T-cell (primary cell): ENCODE measurements at places on chromosomes 5 and 9. TPM values are rescaled to one million over a fixed set of nuclear protein-coding genes. Genes with fewer than 3 reads are reported as not detected.

DNA sequence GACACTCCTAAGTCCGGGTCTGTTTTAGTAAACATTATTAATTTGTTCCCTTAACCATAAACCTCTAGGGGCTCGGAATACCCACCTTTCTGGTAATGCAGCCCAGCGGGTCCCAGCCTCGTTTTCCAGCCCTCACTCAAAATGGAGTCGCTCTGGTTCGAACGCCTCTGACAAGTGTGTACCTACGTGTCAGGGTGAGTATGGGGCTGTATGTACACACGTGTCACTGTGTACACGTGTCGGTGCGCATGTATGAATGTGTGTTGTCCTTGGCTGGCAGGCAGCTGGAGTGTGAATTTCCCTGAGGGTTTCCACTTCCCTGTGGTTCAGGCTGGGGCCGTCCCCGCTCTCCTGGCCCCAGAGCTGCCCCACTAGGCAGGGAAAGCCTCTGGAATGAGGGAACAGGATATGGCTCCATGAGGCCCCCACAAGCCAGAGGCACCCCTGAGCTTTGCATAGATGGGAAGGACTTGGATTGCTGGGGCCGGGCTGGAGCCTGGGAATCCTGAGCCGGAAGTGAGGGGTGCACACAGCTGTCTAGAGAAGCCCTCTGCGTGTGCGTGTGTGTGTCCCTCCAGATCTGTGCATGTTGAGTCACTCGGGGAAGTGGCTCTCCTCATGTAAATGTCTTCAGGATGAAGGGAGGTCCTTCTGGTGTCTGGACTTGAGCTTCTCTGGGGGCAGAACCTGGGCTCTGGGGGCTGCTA, 160.8 kb upstream of the IER5L start:
- no peak overlapping the region for H3K27ac ChIP-seq
- H3K4me3 ChIP-seq = no peak overlapping the region
- H3K36me3 ChIP-seq = no peaks in the 10 kb centered on the region

GRCh38 chr5:149878371-149878770, 66.2 kb downstream of the PDE6A start:
- peaks cover 13% of the 10 kb centered on the region for H3K27me3 ChIP-seq
- H3K36me3 ChIP-seq = no peaks in the 10 kb centered on the region
- no peak overlapping the region for H3K27ac ChIP-seq
- no peak overlapping the region for H3K4me3 ChIP-seq
- DNase-seq = no peak

GRCh38 chr9:73152543-73152844, 829 bp downstream of the ANXA1 start:
- peak overlapping the region; percentile 64 for H3K4me3 ChIP-seq
- H3K36me3 ChIP-seq = no peaks in the 10 kb centered on the region
- no peak for DNase-seq
- peaks cover 62% of the 10 kb centered on the region for H3K4me1 ChIP-seq
- H3K27me3 ChIP-seq = no peaks in the 10 kb centered on the region

DNA sequence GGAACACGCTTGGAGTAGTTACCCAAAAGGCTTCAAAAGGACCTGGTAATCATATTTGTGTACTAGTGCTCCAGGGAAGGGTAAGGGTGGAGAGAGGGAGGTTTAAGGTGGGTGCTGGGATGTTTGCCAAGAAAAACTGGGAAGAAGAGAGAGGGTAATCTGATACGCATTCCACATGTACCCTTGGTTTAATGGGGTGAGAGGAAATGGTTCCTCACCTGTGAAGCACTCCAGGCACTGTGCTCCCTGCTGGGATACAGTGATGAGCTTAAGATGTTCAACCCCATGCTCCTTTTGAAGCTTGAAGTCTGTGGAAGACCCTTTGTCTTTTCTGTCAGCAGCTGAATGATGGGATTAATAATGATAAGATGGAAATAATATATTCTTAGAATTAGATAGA, 98.4 kb downstream of the COX7C start:
- no peak overlapping the region for H3K27ac ChIP-seq
- no peaks in the 10 kb centered on the region for H3K4me1 ChIP-seq
- H3K27me3 ChIP-seq = no peaks in the 10 kb centered on the region
- no peak for DNase-seq
- no peaks in the 10 kb centered on the region for H3K36me3 ChIP-seq

GRCh38 chr5:17663182-17663581, 28.9 kb downstream of the TAF11L14 start:
- no peak for DNase-seq
- H3K36me3 ChIP-seq = no peaks in the 10 kb centered on the region
- H3K4me1 ChIP-seq = no peaks in the 10 kb centered on the region
- no peaks in the 10 kb centered on the region for H3K27me3 ChIP-seq

DNA sequence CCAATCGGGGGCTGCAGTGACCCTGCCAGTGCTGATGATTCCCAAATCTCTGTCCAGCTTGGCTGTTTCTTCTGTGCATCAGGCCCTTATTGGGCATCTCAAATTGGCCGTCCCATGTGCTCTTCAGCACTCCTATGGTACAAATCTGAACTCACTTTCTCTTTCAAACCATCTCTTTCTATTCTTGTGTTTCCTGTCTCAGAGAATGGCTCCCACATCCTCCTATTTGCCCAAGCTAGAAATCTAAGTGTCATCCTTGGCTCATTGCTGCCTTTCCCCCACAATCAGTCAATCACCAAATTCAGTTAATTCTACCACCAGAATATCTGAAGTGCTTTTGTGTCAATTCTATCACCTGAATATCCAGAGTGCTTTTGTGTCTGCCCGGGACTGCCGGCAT, 336.6 kb downstream of the CWC27 start:
- no peak overlapping the region for H3K27ac ChIP-seq
- H3K4me1 ChIP-seq = peaks cover 18% of the 10 kb centered on the region
- H3K27me3 ChIP-seq = no peaks in the 10 kb centered on the region
- H3K4me3 ChIP-seq = no peak overlapping the region
- no peak for DNase-seq
- no peaks in the 10 kb centered on the region for H3K36me3 ChIP-seq

DNA sequence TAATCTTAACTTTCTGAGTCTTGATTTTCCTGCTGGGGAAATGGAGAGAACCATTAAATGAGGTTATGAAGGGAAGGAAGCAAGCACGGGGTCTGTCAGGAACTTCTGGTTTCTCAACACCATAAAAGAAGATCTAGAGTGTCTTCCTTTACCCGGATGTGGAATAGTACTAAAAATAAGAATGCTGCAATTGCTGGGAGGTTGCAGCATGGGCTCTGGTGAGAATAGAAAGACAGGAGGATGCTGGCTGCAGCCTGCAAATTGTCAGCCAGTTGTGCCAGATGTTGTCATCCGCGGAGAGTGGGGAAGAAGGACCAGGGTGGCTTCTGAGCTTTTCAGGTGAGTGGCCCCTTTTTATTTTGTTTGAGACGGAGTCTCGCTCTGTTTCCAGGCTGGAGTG, 69.3 kb upstream of the STC2 start:
- H3K4me3 ChIP-seq = no peak overlapping the region
- DNase-seq = no peak
- H3K36me3 ChIP-seq = no peaks in the 10 kb centered on the region
- no peaks in the 10 kb centered on the region for H3K4me1 ChIP-seq
- H3K27ac ChIP-seq = no peak overlapping the region

- H3K27me3 ChIP-seq = no peaks in the 10 kb centered on the region
- H3K36me3 ChIP-seq = no peaks in the 10 kb centered on the region
- H3K27ac ChIP-seq = no peak overlapping the region
- H3K4me3 ChIP-seq = no peak overlapping the region
Measured at GRCh38 chr5:92505145-92505544, 1075.9 kb downstream of the NR2F1-AS1 start.

DNA sequence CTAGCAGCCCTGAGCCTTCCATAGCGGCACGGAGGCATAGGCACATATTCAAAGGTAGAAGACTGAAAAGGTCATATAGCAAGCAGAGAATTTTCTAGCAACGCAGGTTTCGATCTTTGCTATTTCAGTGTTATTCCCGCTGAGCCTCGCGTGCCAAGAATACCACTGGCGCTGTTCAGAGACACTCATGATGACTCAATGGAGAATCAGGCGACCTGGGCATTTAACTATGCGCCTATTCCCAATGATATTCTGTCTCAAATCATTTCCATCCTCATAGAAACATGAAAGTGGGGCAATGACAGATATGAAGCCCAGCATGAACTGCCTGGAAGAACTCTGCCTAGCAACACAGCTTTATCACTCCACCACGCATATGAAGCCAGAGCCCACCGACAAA, 59.9 kb downstream of the EFNA5 start:
- H3K27ac ChIP-seq = no peak overlapping the region
- no peak for DNase-seq
- no peaks in the 10 kb centered on the region for H3K4me1 ChIP-seq

DNA sequence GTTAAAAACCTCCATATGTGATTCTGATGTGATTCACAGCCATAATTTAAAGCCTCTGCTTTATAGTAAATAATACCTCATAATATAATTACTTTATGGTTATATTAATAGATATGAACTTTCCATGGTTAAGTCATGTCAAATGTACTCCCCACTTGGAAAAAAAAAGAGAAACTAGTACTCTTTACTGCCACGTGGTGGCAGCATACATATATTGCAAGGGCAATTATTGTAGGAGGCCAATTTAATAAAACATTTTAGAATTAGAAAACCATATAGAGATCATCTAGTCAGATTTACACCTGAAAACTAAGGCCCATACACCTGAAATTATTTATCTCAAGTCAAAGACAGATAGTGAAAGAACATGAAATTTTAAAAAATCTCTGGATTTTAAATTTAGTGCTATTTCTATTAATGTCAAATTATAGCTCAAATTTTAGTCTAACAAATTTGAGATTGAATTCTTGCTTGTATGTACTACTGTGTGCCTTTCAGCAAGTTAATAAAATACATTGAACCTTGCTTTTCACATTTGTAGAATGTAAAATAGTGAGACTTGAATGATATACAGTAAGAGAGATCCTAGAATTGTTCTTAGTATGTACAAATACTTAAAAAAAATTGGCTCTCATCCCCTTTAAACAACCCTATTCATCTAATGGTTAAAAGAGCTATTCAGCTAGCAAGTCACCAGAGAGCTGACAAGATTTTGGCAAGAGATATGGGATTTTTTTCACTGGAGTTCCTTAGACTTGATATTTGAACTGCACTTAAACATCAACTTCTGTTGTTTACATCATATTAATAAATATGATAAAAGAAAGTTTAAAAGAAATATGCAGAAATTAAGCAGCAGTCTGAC, 603.8 kb downstream of the TLE4 start:
- H3K27me3 ChIP-seq = no peaks in the 10 kb centered on the region
- no peaks in the 10 kb centered on the region for H3K36me3 ChIP-seq
- DNase-seq = no peak
- no peak overlapping the region for H3K27ac ChIP-seq

DNA sequence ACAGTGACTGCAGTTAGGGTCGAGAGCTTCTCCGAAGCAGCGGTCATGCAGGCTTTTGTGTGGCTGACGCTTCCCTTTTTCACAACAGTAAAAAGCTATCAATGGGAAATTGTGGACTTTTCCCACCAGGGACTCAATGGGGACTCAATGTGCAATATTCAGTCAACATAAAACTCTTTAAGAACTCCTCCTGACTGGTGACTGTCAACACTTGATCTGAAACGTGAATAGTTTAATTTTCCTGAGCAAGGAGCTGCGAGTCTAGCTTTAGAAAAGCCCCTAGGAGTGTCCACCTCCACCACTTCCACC, 28.7 kb downstream of the EXOC3 start:
- H3K4me3 ChIP-seq = peak overlapping the region; percentile 65
- H3K4me1 ChIP-seq = peaks cover 8% of the 10 kb centered on the region
- DNase-seq = no peak

GRCh38 chr9:68726489-68726888, 21.4 kb downstream of the PIP5K1B start:
- no peak overlapping the region for H3K4me3 ChIP-seq
- H3K27me3 ChIP-seq = peaks cover 8% of the 10 kb centered on the region
- no peak overlapping the region for H3K27ac ChIP-seq
- H3K4me1 ChIP-seq = no peaks in the 10 kb centered on the region

- no peaks in the 10 kb centered on the region for H3K36me3 ChIP-seq
- H3K27ac ChIP-seq = no peak overlapping the region
- H3K4me1 ChIP-seq = no peaks in the 10 kb centered on the region
- no peak for DNase-seq
- H3K27me3 ChIP-seq = no peaks in the 10 kb centered on the region
- H3K4me3 ChIP-seq = no peak overlapping the region
Measured at GRCh38 chr5:80069251-80069800, 34.2 kb downstream of the THBS4 start.

DNA sequence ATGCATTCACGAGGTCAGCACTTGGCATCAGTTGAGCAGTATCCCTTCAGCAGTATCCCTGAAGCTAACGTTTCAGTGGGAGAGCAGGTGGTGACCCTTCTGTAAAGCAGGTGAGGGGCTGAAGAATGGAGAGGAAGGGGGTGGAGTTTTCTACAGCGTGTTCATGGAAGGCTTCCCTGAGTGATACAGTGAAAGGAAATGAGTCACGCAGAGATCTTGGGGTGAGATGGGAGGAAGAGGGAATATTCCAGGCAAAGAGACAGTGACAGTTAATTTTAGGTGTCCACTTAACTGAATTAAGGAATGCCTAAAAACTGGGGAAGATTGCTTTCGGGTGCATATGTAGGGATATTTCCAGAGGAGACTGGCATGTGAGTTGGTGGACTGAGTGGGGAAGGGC, 25.7 kb downstream of the TAS2R1 start:
- no peaks in the 10 kb centered on the region for H3K4me1 ChIP-seq
- H3K27me3 ChIP-seq = no peaks in the 10 kb centered on the region
- no peak overlapping the region for H3K4me3 ChIP-seq
- H3K36me3 ChIP-seq = no peaks in the 10 kb centered on the region

- H3K36me3 ChIP-seq = no peaks in the 10 kb centered on the region
- H3K27me3 ChIP-seq = no peaks in the 10 kb centered on the region
- H3K4me1 ChIP-seq = peaks cover 23% of the 10 kb centered on the region
- no peak for DNase-seq
- H3K27ac ChIP-seq = no peak overlapping the region
- no peak overlapping the region for H3K4me3 ChIP-seq
Measured at GRCh38 chr5:54516051-54516655, 1.4 kb upstream of the SNX18 start.

DNA sequence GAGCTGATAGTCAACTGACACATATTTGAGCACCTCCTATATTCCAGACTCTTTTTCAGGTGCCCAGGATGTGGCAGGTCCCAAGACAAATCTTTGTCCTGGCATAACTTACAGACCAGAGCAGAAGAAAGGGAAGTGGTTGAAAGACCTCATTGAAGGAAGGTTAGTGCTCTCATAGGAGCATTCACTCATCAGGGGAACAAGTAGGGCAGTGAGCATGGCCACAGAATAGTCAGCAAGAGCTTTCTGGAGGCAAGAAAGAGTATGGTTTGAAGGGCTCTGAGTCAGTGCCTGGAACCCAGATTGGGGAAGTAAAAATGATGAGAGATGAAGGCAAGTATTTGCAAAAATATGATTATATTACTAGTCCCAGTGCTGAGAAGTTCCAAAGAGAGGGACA, 25.0 kb upstream of the ERMP1 start:
- H3K36me3 ChIP-seq = no peaks in the 10 kb centered on the region
- H3K4me3 ChIP-seq = no peak overlapping the region
- H3K27ac ChIP-seq = no peak overlapping the region
- H3K27me3 ChIP-seq = no peaks in the 10 kb centered on the region
- DNase-seq = no peak
- no peaks in the 10 kb centered on the region for H3K4me1 ChIP-seq

- H3K36me3 ChIP-seq = no peaks in the 10 kb centered on the region
- no peak overlapping the region for H3K4me3 ChIP-seq
- H3K27ac ChIP-seq = no peak overlapping the region
- no peak for DNase-seq
Measured at GRCh38 chr5:91026466-91026865, 356.7 kb downstream of the ARRDC3 start.

GRCh38 chr9:98333703-98334582, 78.5 kb upstream of the TBC1D2 start:
- no peaks in the 10 kb centered on the region for H3K4me1 ChIP-seq
- no peak overlapping the region for H3K27ac ChIP-seq
- no peaks in the 10 kb centered on the region for H3K36me3 ChIP-seq
- DNase-seq = no peak
- H3K27me3 ChIP-seq = no peaks in the 10 kb centered on the region

PFN3 gene
- total RNA-seq = not detected

LIX1 gene
- total RNA-seq = not detected

FAM169A gene
- 12.6 TPM for total RNA-seq

HTR1A gene
- not detected for total RNA-seq

TAF11L5 gene
- not detected for total RNA-seq
